Esophagus squamous epithelium (tissue), 5 donors: ENCODE measurements at places on chromosomes 7 and 10.

GRCh38 chr10:91879515-91880170 is 29.6 kb downstream of the FGFBP3 start:
- peaks cover 37% of the 10 kb centered on the region for H3K4me1 ChIP-seq
- H3K4me3 ChIP-seq, result no peak overlapping the region
- no peak for DNase-seq
- peak overlapping the region; percentile 11 for H3K27ac ChIP-seq

GRCh38 chr10:17113346-17113745 is 16.3 kb downstream of the CUBN start:
- H3K36me3 ChIP-seq, result no peaks in the 10 kb centered on the region
- H3K4me1 ChIP-seq, result no peaks in the 10 kb centered on the region
- no peak overlapping the region for H3K27ac ChIP-seq
- no peaks in the 10 kb centered on the region for H3K27me3 ChIP-seq
- H3K4me3 ChIP-seq, result no peak overlapping the region

DNA sequence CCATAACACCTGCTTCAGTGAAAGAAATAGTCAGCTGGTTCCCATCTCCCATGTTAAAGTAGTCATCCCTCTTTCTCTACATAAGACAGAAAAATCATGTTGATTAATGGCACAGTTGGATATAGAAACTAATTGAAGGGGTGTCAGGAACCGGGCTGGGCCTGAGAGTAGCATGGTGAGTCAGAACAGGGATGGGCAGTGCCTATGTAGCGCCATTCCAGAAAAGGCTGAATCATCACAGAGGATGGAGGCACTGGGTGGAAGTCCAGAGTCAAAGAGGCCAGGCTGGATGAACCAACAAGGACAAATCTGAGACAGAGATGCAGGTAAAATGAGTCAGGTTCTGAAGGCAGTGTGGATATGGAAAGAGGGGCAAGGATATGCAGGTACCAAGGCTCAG is 201.2 kb downstream of the LHFPL3 start:
- no peak overlapping the region for H3K4me3 ChIP-seq
- DNase-seq, result no peak
- H3K27me3 ChIP-seq, result no peaks in the 10 kb centered on the region
- H3K36me3 ChIP-seq, result no peaks in the 10 kb centered on the region
- H3K27ac ChIP-seq, result no peak overlapping the region

DNA sequence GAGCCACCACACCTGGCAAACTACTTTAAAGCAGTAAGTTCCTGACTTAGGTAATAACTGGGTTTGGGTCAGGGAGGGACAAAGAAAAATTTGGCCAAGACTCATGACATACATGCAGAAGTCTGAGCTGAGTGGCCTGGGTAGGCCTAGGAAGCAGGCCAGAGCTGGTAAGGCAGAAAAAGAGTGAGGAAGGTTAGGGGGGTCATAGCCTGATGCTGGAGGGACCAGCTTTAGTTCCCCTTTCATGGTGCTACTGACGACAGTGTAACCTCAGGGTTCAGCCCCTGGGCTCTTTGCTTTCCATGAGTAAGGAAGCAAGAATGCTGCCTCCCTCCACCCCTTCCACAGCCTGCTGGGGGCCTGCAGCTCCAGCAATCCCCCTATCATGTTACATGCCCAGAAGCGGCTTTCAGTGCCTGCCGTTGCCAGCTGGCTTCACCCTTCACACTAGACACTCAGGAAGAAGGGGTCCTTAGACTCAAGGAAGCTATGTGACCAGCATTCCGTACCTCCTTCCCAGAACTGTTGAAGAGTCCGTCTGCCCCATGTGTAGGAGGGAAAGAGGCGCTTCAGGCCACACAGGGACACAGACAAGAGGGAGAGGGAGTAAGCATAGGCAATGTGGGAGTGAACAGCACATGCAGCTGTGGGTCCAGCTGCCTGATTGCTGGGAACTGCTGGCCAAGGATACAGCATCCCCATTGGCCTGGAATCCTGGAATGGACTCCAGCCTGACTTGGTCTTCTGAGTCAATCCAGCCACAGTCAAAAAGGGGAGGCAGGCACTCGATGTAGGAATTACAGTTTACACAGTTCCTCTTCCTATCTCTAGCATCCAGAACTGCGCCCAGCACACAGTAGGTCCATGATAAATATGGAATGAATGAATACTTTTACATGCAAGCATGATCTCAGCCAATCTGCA is 4.1 kb upstream of the PLAU start:
- H3K36me3 ChIP-seq, result no peaks in the 10 kb centered on the region
- DNase-seq, result no peak
- no peaks in the 10 kb centered on the region for H3K27me3 ChIP-seq
- H3K4me3 ChIP-seq, result no peak overlapping the region

GRCh38 chr10:68812420-68812819 is 14.9 kb upstream of the STOX1 start:
- no peaks in the 10 kb centered on the region for H3K4me1 ChIP-seq
- DNase-seq, result no peak

DNA sequence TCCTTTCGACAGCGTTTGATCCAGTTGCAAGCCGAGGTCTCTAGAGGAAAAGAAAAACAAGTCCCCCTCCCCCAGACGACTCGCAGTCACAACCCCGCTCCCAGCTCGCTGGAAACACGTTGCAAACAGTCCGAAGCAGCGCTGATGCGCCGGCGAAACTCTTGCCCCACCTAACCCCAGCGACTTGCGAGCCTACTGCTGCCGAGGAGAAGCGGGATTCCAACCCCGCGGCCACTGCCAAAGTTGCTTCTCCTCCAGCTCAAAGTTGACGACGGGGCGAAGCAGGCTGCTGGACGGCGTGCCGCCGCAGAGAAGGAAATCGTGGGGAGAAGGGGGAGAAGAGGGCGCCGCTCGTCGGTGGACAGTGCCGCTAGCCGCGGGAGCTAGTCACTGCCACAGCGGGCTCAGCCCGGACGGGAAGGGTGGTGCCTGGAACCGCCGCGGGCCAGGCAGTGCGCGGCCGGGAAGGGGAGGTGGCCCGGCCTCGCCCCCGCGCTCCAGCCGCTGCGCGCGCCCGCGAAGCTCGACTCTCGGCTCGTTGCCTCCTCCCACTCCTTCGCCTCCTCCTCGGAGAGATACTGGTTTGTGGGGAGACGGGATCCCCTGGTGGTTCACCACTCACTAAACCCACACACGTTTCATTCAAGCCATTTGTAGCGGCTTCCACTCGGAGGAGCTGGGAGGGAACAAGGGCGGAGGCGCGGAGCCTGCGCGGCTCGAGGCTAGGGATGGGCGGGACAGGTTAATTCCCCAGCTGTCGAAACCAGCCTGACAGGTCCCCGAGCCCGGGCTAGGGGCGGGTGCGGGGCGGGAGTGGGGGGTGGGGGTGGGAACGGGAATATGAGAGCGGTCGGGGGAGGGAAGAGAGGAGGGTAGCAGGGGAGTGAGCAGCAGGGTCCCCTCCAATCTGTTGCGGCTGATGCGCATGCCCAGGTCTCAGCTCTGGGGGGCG is at the start of gene GPR37:
GPR37 (minus strand) TSS at position 392 of the 952 bp plus-strand sequence. CDS start 816 bp downstream, outside the sequence.
- H3K27me3 ChIP-seq, result peaks cover 34% of the 10 kb centered on the region
- H3K4me3 ChIP-seq, result peak within 1 kb of the TSS; percentile 40
- H3K27ac ChIP-seq, result peak within 1 kb of the TSS; percentile 78
- no peaks in the 10 kb centered on the region for H3K36me3 ChIP-seq
- DNase-seq, result peak; percentile 5

- no peak overlapping the region for H3K27ac ChIP-seq
- H3K36me3 ChIP-seq, result no peaks in the 10 kb centered on the region
- H3K4me1 ChIP-seq, result no peaks in the 10 kb centered on the region
- H3K4me3 ChIP-seq, result no peak overlapping the region
- no peak for DNase-seq
These were observed 19.6 kb downstream of the PLCE1 start for GRCh38 chr10:94013331-94013760.

- H3K36me3 ChIP-seq, result no peaks in the 10 kb centered on the region
- no peaks in the 10 kb centered on the region for H3K27me3 ChIP-seq
- no peak overlapping the region for H3K4me3 ChIP-seq
- no peak for DNase-seq
These were observed 18.6 kb upstream of the MTPN start for GRCh38 chr7:135995748-135996147.

- no peaks in the 10 kb centered on the region for H3K36me3 ChIP-seq
- H3K4me3 ChIP-seq, result no peak overlapping the region
- H3K27ac ChIP-seq, result no peak overlapping the region
- no peaks in the 10 kb centered on the region for H3K4me1 ChIP-seq
- no peak for DNase-seq
These were observed 65.7 kb downstream of the AOAH start for GRCh38 chr7:36658335-36659171.

DNA sequence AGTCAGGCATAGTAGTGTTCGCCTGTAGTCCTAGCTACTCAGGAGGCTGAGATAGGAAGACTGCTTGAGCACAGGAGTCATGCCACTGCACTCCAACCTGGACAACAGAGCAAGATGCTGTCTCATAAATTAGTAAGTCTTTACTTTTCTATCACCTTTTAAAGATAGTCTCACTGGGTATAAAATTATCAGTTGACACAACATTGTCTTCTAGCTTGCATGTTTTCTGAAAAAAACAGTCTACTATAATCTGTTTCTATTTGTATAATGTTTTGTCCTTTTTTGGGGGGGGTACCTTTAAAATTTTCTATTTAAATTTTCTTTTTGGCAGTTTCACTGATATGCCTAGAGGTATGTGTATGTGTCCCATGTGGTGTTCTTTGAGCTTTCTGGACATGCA is 39.6 kb downstream of the COPG2 start:
- DNase-seq, result no peak
- H3K27me3 ChIP-seq, result no peaks in the 10 kb centered on the region
- H3K27ac ChIP-seq, result no peak overlapping the region
- H3K4me3 ChIP-seq, result no peak overlapping the region

DNA sequence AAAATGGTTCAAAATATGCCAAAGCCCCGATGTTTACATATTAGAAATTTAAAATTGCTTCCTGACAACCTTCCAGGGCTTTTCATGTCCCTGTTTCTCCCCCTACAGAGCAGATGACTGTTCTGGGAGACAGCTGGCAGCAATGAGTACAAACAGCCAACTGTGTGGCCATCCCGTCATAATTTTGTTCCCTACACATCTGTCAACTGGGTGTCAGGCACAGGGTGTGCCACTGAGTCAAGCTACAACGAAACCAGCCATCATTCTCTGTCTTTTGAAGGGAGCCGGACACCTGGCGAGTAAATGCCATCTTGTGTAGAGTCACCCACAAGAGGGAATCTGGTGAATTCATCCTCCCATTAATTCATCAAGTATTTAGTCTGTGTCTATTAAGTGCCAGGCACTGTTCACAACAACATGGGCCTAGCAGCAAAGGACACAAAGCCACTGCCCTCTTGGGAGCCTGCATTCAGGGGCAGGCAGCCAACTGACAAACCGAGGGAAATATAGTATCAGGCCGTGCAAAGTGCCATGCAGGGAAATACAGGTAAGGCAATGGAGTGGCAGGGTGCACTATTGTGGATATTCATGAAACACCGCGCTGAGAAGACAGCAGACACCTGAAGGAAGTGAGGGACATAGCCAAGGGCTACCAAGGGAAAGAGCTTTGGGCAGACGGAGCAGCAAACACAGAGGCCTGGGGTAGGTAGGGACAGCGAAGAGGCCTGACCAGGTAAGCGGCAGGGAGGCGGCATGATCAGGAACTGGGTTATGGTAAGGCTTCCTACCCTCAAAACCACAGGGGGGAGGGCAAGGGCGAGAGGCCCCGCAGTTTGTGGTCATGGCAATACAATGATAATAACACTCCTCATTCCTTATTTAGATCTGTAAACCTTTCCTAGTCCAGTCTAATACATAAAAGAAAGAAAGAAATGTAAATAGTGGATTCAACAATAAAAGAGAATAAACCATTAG is 213.6 kb downstream of the FAM107B start:
- H3K27ac ChIP-seq, result peak overlapping the region; percentile 32
- DNase-seq, result no peak
- H3K4me3 ChIP-seq, result no peak overlapping the region
- no peaks in the 10 kb centered on the region for H3K27me3 ChIP-seq

DNA sequence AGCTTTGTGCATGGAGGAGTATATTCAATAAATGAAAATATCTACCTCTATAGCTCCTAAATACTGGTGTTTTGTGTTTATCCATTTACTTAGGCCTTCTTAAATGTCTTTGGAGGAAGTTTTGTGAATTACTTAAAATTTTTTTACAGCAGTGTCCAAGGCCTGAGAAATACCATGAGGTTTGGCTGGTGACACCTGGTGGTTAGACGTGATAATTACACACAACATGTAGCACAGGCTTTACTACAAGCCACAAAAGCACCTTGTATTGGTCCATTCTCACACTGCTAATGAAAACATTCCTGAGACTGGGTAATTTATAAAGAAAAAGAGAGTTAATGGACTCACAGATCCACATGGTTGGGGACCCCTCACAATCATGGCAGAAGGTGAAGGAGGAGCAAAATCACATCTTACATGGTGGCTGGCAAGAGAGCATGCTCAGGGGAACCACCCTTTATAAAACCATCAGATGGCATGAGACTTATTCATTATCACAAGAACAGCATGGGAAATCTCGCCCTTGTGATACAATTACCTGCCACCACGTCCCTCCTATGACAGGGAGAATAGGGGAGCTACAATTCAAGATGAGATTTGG is 20.6 kb downstream of the HYAL4 start:
- no peaks in the 10 kb centered on the region for H3K36me3 ChIP-seq
- DNase-seq, result no peak
- H3K4me1 ChIP-seq, result no peaks in the 10 kb centered on the region

- DNase-seq, result no peak
- H3K27ac ChIP-seq, result no peak overlapping the region
- H3K4me3 ChIP-seq, result no peak overlapping the region
- no peaks in the 10 kb centered on the region for H3K27me3 ChIP-seq
These were observed 311.7 kb downstream of the GATA3 start for GRCh38 chr10:8365935-8366911.

DNA sequence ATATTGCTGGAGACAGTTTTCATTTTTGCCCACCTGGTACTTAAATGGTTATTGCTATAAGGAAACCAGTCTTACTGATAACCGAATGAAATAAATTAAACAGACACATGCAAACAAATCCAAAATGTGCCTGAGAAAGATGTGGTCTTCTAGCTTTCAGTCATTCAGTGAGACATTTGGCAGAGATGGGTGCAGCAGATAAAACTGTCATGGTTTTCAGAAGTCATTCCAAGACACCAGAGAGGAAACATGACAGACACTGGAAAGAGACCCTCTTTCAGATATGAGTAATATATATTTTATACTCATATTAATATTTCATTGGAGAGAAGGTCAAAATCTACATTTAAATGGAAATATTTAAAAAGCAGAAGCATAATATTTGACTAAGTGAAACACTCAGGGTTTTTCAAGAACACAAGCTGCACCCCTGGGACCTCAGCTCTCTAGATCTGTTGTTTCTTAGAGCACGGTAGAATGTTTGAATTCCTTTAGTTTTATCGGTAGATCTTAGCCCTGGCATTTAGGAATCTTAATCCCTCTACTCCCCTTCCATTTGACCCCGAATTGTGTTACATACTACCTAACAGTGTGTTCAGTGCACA is 246.1 kb downstream of the AUTS2 start:
- peaks cover 7% of the 10 kb centered on the region for H3K4me1 ChIP-seq
- DNase-seq, result no peak
- no peak overlapping the region for H3K4me3 ChIP-seq
- no peak overlapping the region for H3K27ac ChIP-seq
- no peaks in the 10 kb centered on the region for H3K27me3 ChIP-seq
- no peaks in the 10 kb centered on the region for H3K36me3 ChIP-seq
